Left cardiac atrium (tissue), 4 donors: ENCODE measurements at places on chromosomes 12 and 14. TPM values are rescaled to one million over a fixed set of nuclear protein-coding genes. Genes with fewer than 3 reads are reported as not detected.
A peak's percentile ranks its signal among the peaks of the same experiment; 100 is the strongest.

DNA sequence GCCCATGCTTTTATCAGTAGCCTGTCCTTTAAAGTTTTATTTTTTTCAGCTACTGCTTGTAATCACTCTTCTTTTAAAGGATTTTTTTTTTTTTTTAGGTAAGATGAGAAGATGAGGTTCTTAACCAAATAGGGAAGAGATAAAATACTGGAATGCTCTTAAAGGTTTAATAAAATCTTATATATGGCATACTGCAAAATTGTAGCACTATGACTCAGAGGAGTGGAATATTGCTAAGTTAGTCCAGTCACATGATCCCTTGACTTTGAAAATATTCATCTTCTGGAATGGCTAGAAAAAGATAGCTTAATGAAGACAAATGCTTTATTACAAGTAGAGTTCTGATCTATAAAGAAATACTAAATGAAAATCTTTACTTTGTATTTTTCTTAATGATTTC lies 116.6 kb downstream of the NAV3 start:
- DNase-seq: no peak

GRCh38 chr12:26077915-26078702 lies 46.7 kb downstream of the BHLHE41 start:
- DNase-seq: no peak

The NR4A1 gene
- total RNA-seq: 85.6 TPM

GRCh38 chr12:5864301-5864700 lies 80.8 kb downstream of the ANO2 start:
- DNase-seq: no peak

GRCh38 chr12:58026897-58027891 lies 85.8 kb downstream of the ATP23 start:
- DNase-seq: no peak

- DNase-seq: no peak
Measured at GRCh38 chr12:4579305-4580102, 17.5 kb downstream of the DYRK4 start.

DNA sequence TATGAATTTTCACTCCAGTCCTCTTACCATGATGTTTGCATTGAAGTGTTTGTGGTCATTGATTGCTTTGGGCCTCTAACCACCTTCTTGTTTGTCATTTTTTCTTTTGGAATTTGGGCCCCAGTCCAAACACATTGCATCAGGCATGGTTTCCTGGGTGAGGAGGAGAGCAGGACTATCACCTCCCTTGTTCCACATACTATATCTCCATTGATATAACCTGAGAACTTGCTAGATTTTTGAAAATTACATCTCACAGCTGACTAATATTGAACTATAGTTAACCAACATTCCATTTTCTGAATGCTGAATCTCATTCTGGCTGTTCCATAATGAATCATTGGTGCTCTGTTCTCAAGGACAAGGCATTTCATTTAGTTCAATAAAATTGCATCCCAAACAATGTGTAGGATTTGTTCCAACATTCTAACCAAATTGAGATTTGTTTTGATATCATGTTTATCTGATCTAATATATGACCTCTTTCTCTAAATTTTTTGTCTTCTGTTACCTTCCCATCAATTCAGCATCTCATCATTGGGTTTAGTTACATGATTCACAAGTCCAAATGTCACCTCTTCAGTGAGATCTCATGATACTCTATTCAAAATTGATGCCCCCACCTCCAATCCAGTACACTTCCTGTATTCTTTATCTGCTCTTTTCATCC lies 329.0 kb downstream of the ZFP36L1 start:
- DNase-seq: no peak

GRCh38 chr12:123655420-123655819 lies 15.5 kb upstream of the TCTN2 start:
- peak; percentile 53 for DNase-seq

The ABCD2 gene
- total RNA-seq: 11.8 TPM

DNA sequence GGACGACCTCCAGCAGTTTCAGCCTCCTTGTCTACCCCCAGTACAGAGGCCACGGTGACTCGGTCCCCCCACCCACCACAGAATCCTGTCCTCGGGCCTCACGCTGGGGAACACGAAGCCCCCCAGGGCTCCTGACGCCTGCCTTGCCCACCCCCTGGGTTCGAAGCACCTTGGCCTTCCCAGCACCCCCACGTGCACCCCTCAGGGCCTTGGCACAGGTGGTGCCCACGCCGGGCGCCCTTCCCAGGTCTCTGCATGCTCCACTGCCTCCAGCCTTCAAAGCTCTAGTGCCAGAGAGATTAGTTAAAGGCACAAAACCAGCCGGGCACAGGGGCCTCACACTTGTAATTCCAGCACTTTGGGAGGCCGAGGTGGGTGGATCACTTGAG lies 61.8 kb downstream of the NOC4L start:
- no peak for DNase-seq

- no peak for DNase-seq
Measured at GRCh38 chr14:95833429-95833828, 43.2 kb upstream of the TUNAR start.

The VWF gene
- 483 TPM for total RNA-seq

The PPP4R4 gene
- 0.18 TPM for total RNA-seq

The FGD4 gene
- 16.0 TPM for total RNA-seq

DNA sequence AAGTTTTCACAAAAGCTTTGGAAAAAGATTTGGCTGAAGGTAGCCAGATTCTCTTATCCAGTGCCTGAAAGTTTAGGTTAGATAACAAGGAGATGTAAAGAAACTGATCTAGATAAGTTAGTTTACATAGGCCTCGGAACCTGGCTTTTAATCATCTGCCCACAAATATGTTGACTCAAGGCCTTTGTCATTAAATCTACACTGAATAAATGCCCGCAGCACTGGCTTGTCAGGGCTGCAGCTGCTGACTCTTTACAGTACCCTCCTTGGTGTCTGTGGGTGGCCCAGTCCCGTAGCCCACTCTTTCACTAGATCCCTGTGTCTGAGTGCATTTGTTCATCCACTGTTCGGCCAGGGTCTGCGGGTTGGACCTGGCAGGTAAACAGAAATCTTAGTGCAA lies 58.0 kb downstream of the TMEM116 start:
- DNase-seq: no peak

The KRT71 gene
- total RNA-seq: not detected

GRCh38 chr14:75630695-75631452 lies 29.8 kb downstream of the ERG28 start:
- no peak for DNase-seq

DNA sequence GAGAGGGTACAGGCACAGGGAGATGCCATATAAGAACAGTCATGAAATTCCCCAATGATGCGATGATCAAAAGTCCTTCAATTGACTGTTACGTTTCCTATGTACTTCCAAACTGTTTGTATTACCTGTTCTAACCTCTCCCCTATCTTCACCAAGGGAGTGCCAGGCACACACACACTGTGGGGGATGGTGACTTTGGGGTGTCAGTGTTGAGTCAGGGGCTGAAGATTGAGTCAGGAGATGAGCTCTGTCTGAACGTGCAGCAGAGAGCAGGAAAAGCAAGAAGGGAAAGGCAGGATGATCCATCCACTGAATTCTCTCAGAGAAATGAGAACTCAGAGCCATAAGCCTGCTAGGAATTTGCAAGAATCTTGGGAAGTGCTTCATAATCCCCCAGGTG lies 153.4 kb downstream of the EFCAB11 start:
- no peak for DNase-seq

- no peak for DNase-seq
Measured at GRCh38 chr12:7937833-7938506, 2.0 kb upstream of the SLC2A3 start.

The BDKRB1 gene
- total RNA-seq: 1.0 TPM

The SERPINA10 gene
- total RNA-seq: not detected

The KLRG1 gene
- 7.7 TPM for total RNA-seq

DNA sequence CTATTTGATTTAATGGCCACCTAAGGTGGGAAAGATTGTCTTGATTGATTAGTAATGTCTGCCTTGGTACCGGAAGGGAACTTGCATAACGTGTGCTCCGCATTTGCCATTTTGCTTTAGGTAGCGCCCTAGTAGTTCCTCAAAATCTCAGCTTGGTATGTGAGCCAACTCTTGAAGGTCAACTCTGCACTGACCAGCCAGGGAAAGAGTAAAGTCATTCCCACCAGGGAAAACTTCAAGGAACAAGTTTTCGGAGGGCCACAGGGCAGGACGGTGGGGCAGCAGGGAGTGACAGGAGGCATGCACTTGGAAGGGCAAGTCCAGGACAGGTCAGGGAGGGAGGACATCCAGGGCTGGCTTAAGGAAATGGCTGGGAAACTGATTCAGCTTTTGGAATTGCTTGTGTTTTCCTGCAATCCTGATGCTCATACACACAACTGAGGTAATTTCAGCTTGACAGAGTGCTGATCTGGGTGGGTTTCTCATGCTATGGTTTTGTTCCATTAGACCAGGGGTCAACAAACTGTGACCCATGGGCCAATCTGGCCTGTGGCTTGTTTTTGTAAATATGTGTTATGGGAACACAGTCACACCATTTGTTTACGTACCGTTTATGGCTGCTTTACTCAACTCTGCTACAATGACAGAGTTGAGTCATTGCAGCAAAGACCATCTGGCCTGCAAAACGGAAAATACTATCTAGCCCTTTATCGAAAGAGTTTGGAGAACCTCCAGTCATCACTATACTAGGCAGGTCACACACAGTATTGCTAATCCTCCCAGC lies 184.5 kb downstream of the RBM19 start:
- no peak for DNase-seq

DNA sequence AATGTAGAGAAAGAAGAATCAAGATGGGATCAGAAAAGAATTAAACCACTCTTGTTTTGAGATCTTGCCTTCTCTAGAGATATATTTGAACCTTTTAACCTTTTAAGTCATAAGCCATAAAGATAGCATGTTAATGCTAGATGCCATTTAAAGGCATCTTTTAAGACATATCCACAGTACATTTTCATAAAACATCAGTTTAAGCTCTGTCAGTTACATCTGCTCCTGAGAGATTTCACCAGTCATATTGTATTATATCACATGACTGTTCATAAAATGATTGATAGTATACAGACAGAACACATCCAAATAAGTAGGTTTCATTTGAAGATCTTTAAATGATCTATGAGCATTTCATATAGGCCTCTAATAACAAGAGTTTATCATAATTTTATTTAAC lies 1238.5 kb downstream of the SLC16A7 start:
- DNase-seq: no peak

DNA sequence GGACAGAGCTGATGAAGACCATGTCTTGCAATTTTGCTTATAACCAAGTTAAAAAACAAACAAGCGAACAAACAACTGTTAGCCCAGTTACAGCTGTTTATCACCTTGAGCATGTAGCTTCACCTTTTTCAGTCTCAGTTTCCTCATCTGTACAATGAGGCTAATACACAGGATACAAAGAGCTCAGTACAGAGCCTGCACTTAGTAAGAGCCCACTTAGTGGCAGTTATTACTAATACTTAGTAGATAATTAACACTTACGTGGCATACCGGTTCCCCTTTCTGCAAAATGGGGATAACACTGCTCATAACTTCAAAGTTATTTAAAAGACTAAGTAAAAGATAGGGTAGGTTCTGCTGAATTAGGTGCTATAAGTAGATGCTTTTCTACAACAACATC lies 228.0 kb downstream of the MON2 start:
- DNase-seq: no peak

The DACT1 gene
- total RNA-seq: 10.3 TPM

GRCh38 chr14:57823015-57823660 lies 42.8 kb downstream of the SLC35F4 start:
- no peak for DNase-seq

DNA sequence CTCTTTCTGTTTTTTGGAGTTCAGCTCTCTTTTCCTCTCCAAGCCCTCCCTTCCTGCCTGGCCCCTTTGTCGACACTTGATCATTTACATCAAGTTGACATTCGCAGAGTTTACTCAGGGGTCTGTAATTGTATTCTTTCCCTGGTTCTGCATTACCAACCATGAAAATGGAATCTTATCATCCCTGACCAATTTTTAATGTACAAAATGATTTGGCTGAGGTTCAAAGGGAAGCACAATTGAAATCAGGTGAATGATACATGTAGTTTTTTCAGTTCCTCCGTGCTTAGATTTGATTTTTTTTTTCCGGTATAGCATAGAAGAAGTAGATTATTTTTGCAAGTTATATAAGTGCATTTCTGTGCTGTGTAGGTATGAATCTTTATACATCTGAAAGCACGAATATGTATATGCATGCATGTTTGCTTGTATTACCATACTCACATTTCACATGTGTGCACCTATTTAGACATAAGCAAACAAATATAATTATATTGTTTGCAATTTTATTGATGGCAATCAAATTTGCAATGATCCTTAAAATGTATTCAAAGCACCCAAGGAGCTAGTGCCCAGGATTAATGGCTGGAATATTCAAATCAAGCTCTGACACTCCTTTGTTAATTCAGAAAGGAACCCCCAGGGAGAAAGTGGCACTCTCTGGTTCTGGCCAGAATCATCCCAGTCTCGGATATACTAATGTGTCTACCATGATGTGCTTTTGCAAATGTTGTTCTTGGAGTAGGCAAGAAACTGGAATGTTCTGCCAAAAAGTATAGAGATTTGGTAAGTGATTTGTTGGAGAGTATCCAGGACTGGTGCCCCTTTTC lies 189.3 kb downstream of the VRK1 start:
- no peak for DNase-seq

DNA sequence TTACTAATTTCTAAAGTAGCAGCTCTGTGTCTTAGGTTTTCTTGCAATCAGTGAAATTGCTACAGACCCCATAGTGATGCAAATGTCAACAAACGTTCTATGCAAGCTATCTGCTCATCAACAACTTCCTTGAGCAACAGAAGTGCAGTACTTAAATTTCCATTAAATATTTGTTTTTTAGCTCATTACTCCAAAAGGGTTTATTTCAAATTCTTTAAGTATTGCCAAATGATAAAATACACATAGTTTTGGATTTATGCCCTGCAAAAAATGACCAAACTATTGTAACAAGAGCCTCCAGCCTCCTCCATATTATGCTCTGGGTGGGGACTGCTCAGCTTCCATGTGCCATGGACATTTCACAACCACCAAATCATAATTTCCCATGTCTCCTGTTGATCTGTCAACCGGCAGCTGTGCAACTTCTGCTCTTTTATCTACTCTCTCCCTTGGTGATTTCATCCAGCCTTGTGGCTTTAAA lies 4.4 kb downstream of the BDKRB1 start:
- DNase-seq: no peak

DNA sequence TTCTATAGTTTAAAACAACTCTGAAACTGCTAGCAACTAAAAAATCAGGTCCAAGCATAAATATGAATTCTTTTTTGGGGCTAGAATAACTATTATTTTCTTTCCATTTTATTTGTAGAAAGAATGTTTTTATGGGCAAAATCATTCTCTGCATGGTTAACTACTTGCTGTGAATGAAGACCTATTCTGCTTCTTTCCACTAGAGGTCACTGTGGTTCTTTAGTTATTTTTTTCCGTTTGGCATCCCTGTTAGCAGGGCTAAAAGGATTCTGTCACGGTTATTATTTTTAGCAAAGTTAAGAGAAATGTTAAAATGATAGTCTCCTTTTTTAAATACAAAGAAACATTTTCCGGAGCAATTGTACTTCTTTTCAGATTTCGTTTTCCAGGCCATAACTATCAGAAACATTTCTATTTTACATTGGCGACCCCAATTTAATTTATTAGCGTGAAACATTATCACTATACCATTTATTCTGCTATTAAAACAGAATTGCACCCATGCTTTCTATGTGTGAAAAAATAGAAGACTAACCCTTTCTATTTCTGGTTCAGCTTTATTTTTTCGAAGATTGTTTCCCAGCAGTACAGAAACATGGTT lies 404.8 kb downstream of the ATP23 start:
- DNase-seq: no peak
